CD4-positive, alpha-beta T cell treated with Interleukin-6 at 100 ng/mL for 8 hours (primary cell): ENCODE measurements at places on chromosomes 11 and 22.
A peak's percentile ranks its signal among the peaks of the same experiment; 100 is the strongest.

DNA sequence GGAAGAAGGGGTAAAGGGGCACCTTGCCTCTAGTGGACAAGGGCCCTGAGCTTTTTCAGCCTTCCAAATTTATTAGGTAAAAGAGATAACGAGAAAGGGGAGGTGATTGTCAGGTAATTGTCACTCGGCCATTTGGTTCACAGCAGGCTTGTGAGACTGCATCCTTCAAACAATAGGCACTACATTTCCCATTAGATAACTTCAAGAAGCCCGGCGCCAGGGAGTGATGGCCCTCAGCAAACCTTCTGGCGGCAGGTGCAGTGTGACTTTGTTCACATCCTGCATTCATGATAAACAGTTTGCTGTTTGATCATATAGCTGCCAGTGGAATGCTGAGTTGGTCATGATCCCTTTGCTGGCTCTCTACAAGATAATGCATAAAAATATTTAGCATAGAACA is 185.1 kb downstream of the CWF19L2 start:
- DNase-seq: no peak

- no peak for DNase-seq
These were observed 2.7 kb downstream of the AHNAK start for GRCh38 chr11:62543680-62544444.

DNA sequence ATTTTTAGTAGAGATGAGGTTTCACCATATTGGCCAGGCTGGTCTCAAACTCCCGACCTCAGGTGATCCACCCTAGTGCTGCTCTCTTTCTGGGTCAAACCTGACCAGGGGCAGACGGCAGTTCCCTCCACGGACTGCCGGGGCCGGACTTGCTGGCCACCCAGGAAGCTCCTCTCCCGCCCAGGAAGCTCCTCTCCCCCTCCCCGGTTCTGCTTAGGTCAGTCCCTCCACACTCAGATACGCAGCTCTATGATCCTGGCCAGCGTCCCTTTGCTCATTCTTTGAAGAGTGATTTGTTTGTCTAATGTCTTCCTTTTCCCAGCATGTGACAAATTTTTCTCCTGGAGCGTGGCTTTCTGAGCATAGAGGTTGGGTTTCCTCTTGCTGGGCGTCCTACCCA is 125.3 kb upstream of the B3GAT1 start:
- no peak for DNase-seq

DNA sequence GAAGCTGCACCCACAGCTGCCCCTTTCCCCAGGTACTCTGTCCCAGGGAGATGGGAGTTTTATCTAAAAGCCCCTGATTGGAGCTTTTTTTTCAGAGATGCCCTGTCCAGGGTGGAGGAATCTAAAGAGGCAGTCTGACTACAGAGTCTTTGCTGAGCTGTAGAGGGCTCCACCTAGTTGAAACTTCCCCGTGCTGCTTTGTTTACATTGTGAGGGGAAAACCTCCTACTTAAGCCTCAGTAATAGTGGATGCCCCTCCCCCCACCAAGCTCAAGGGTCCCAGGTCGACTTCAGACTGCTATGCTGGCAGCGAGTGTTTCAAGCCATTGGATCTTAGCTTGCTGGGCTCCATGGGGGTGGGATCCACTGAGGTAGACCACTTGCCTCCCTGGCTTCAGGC is 470.1 kb upstream of the LARGE1 start:
- no peak for DNase-seq

- DNase-seq: no peak
These were observed 46.6 kb downstream of the PITPNB start for GRCh38 chr22:27872488-27872887.

DNA sequence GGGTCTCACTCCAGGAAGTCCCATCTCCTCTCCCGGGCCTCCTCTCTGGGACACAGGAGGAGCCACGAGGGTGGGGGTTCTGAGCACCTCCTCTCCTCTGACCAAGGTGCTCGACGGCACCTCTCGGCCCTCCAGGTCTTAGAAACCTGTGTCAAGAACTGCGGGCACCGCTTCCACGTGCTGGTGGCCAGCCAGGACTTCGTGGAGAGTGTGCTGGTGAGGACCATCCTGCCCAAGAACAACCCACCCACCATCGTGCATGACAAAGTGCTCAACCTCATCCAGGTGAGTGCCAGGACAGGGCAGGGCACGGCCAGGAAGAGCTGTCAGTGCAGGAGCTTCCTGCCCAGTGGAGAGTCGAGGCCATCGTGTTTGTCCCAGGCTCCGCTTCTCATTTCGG is 23.2 kb downstream of the TOM1 start:
- no peak for DNase-seq

- no peak for DNase-seq
These were observed 21.6 kb downstream of the MAPK1 start for GRCh38 chr22:21845558-21846453.

DNA sequence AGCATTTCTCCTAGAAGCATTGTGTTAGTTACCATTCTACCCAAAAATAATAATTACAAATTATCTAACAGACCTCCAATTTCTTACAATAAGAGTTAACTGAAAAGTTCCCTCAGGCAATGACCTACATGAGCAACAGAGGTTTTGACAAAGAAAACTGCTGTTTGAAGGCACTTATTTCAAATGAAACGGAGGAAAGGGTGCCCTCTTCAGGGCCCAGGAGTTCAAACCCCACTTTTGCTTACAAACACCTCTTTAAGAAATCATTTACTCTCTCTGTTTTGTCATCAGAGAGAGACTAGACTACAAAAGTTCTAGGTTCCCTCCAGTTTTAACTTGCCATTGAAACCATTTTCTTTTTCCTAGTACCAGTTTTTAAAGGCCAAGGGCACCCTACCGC is 56.7 kb downstream of the AMBRA1 start:
- DNase-seq: no peak

DNA sequence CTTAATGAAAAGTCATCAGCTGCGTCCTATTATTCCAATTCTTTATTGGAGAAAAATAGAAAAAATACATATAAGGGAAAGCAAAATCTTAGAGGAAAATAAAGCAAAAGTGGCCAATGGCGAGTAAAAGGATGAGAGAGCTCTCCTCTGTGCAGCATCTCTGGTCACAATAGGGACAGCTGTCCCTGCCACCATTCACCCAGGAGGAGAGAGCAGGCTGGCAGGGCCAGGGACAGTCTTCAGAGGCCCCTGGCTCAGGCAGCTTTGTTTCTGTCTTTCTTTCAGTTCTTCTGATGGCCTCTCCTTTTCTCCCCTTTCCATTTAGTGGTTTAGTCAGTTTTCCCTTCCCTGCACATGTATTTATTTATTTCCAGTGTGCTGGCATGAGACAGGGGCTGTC is 941.3 kb downstream of the NTM start:
- no peak for DNase-seq

DNA sequence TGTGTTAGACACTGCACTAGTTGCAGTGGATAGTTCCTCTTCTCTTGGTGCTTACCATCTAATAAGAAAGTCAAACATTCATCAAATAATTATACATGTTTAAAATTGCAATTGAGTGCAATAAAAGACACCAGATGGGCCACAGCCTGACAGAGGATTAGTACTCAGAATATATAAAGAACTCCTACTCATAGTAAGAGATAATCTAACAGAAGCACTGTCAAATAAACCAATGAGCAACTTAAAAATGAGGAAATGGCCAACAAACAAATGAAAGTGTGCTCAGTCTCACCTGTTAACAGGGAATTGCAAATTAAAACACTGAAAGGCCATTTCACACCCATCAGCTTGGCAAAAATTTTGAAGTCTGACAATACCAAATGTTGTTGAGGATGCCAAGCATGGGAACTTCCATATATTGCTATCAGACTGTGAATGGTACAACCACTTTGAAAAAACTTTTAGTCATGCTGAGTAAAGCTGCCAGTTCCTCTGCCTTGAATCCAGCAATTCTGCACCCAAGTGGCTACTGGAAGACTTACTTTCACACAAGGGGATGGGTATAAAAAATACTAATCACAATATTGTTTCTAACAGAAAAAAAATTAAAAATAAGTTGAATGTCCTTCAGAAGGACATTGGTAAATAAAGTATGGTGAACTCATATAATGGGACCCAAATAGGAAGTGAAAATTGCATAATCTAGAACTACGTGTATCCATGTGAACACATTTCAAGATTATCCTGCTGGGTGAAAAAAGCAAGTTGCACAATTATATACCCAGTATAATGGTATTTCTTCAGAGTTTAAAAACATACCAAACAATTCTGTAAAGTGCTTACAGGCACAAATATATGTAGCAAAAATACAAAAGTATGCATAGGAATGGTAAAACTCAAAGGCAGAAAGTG is 41.4 kb upstream of the CREB3L1 start:
- DNase-seq: no peak

GRCh38 chr11:115930291-115930690 is 426.1 kb upstream of the CADM1 start:
- DNase-seq: no peak

DNA sequence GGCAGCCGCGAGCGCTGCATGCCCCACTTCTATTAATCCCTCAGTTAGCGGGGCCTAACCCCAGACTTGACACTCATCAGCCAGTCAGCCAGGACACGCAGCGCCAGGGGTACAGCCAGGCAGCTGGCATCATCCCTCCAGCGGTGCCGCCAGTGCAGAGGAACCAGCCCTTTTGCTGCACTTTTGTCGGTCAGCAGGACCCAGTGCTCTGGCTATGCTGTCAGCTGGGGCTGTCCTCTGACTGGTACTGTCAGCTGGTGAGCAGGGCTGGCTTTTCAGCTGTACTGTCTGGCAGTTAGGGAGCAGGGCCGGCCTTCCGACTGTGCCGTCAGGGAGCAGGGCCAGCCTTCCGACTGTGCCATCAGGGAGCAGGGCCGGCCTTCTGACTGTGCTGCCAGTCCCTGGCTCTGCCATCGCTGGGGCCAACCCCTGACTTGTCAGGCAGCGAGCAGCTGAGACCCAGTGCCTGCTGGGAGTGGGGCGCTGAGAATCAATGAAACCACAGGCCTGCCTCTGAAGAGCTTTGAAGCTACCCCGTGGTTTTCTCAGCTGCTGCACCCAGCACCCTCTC is 115.4 kb downstream of the KIAA1671 start:
- DNase-seq: peak; percentile 94

DNA sequence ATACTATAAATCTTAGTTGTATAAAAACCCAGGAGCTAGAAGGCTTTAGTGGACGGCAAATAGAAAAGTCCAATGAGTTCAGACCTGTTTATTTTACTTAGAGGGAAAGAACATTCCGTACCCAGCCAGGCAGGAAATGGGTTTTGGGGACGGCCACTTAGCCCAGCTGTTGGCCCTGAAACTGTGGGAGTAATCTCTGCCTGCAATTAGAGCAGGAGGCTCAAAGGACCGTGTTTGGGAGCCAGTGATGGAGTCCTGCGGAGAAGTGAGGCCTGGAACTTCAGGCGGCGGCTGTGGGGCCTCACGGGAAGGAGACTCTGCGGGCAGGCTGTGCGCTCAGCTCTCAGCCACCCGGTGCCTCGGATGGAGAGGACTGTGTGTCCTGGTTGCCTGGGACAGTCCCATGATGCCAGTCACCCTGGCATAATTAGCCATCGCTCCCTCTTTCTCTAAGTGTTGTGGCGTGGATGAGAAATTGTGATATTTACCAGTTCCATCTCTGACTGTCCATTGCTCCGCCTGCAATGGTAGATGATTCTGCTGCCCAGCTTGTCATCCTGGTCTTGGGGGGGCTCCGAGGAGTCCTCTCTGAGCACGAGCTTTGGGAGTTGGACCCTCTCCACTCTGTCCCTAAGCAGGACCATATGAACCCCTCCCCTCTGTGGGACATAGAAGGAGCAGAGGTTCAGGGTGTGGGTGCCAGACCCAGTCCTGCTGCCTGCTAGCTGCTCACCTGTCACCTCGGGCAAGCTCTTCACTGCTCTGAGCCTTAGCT is 530.3 kb downstream of the TBC1D22A start:
- DNase-seq: no peak

DNA sequence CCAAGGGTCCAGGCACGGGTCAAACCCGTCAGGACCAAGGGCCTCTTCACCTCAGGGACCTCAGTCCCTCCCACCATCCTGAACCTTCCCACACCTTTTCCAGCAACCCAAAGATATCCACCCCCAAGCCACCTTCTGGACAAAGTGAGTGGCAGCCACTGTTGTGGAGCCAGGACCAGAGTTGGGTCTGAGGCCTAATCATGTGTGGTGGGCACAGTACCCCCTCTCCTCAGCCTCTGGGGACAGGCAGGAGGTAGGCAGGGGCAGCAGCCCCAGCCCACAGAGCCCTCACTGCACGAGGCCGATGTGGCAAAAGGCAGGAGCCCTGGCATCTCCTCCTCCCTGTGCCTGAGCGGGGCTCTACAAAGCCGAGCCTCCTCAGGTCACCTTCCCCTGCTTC is 2.5 kb downstream of the KCNJ11 start:
- no peak for DNase-seq

DNA sequence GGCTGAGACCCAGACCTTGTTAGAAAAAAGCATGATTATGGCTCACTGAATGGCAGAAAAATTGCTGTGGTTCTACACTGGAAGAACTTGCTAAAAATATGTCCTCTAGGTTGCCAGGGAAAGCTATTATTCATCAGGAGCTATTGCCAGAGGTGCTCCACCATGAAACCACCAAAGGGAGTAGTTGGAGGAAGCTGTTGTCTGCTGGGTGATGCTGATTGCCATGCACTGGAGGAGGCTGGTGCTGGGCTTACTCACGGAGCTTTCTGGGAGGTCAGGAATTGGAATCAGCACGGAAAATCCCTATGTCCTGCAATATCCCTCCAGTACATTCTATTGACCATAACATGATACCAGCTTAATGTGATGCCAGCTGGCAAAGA is 199.6 kb upstream of the ZBED5 start:
- no peak for DNase-seq

GRCh38 chr11:107777110-107777509 is 65.3 kb upstream of the SLN start:
- DNase-seq: no peak

DNA sequence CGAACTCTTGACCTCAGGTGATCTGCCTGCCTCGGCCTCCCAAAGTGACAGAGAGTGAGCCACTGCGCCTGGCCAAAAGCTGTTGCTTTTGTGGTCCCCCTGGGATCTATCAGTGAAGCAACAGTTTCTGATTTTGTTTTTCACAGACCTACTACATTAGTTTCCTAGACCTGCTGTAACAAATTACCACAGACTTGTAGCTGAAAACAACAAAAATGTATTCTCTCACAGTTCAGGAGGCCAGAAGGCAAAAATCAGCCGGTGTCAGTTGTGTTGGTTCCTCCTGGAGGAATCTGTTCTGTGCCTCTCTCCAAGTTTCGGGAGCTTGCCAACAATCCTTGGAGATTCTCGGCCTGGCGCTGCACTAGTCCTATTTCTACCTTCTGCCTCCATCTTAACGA is 8.5 kb upstream of the SLC35C1 start:
- no peak for DNase-seq

DNA sequence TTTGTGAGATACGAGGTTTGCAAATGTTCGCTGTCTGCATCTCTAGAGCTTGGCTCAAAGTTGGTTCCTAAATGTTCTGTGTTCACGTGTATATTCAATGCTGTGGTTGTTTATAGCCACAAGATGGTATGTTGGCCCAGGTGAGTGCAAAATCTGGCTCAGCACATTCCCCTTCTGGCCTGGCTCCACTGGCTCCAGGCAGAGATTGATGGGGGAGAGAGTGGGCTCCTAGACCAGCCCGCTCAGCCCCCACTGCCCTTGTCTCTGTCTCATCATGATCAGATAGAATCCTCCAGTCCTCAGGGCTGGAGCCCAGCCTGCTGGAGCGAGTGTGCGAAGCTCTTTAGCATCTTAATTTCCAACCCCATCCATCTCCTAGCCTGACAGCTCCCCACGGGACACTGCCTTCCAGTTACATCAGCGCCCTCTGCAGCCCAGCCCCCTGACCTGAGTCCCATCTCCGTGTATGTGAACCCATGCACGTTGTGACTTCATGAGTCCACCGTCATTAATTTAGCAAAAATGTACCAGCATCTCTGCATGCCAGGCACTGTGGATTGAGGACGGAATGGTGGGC is 2.0 kb downstream of the P2RX3 start:
- DNase-seq: no peak
